ENCODE measurements at places on chromosomes 4 and X.

DNA sequence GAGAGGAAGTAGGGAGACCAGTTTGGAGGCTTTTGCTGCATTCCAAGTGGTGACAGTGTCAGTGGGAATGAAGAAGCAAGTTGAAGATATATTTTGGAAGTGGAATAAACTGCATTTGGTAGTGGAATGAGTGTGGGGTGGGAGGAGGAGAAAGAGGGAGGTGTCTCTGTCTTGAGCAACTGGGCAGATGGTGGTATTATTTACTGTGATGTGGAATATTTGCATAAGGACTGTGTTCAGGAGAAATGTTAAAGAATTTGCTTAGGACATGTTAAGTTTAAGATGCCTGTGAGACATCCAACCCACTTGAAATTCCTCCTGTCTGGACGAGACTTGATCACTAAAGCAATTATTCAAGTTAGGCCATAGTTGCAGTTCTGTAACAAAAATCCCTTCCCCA lies 448.9 kb upstream of the AMOT start:
- no peak for DNase-seq

GRCh38 chr4:89579771-89580170 lies 257.2 kb downstream of the SNCA start:
- no peak for DNase-seq

- no peak for DNase-seq
Observed at GRCh38 chrX:129529685-129530281, 6.5 kb upstream of the SMARCA1 start.

GRCh38 chrX:116863029-116863428 lies 400.3 kb upstream of the CT83 start:
- DNase-seq = no peak

DNA sequence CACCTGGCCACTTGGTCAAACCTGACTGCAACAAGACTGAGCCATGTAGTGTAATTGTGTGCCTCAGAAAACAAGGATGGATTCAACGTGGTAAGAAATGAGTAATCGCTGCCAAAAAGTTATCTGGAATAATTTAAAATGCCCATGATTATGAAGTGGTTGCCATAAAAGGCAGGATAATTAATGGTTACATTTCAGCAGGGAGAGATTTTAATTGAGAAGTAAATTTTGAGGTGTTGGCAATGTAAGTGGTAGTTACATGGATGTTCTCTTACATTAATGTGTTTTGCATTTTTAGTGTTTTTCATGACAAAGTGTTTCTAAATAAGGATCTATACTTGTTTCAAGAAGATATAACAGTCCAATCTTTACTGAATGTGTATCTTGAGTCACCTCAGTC lies 15.7 kb downstream of the HAUS3 start:
- DNase-seq = no peak

- no peak for DNase-seq
Observed at GRCh38 chrX:10015723-10016518, 48.8 kb downstream of the CLDN34 start.

DNA sequence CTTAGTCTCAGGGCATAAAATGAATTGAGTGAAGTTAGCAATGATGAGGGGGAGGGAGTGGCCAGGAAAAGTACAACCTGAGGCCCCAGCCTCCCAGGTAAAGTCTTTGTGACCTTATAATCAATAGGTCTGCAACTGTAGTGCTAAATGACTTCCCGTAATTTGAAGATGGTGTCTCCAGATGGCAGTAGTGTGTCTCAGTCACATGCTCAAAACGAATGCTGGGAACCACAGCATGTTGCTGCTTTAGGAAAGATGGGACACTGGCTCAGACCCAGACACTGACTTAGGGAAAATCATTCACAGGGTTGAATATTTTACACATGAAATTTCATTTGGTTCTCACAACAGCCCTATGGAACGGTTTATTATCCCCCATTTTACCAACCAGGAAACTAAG lies 10.3 kb downstream of the SRPX2 start:
- DNase-seq = no peak

DNA sequence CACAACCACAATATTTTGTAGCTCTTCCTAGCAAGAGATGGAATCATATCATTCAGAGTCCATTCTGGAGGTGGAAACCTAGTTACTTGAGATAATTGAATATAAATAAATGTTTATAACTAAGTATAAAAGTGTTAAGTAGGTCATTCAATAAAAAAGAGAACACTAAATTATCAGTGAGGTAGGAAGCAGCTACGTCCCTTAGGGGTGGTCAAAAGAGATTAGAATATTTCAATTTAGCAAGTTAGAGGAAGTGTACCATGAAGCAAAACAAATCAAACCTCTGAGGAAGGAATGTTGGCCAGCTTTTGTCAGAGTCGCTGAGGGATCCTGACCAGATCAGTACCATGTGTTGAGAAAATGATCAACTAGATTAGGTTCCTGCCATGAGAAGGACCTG lies 38.0 kb downstream of the GK2 start:
- DNase-seq = no peak

Measured in Ammon's horn (tissue), 1 donor.